Cerebellum (tissue), 4 donors: ENCODE measurements at places on chromosomes 7 and 10.
A peak's percentile ranks its signal among the peaks of the same experiment; 100 is the strongest.

DNA sequence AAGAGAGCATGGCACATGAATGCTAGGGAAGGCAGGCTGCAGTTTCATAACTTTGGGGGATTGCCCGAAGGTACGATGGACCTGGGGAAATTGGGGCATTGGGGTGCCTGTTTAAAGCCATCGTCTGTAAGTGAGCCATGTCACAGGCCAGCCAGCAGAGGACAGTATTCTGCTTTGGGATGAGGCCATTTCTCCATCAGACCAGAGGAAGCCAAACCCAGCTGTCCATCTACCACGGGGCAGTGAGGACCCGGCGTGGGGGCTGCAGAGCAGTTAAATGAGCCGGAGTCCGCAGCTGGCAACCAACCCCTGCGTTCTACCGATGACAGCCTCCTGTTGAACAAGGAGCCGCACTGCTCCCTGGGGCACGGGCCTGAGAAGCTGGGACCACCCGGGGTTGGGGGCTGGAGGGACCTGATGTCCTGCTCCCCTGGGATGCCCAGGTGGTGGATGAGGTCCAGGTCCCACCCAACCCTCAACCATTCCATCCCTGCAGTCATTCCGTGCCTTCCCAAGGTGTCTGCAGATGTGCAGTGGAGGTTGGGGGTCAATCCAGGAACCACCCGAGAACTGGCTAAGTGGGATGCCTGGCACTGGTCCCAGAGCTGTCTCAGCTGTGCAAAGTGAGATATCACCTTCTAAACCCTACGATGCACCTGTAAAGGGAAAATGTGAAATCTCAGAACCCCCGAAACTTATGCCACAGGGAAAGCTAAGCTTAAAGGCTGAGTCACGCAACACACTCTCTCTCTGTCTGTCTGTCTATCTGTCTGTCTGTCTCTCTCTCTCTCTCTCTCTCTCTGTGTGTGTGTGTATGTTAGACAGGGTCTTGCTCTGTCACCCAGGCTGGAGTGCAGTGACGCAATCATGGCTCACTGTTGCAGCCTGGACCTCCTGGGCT is 12.1 kb upstream of the RHBDD2 start:
- peak; percentile 72 for DNase-seq

DNA sequence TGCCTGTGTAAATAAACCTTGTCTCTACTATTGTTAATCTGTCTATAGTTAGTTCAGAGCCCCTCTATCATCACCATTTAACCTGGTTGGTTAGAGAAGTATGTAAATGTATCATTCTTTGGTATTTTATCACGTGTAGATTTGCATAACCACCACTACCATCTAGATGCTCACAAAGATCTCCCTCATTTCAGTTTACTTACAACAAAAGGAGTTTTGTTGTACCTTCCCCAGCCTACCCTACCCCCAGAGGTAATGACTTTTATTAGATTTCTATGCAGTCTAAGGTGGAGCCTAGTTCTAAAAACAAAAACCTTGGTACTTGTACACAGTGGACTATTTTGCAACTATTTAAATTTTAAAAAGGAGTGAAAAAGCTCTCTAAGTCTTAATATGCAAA is 17.5 kb downstream of the ACADSB start:
- DNase-seq = no peak

GRCh38 chr10:73907841-73908517 is 3.0 kb upstream of the PLAU start:
- no peak for DNase-seq

DNA sequence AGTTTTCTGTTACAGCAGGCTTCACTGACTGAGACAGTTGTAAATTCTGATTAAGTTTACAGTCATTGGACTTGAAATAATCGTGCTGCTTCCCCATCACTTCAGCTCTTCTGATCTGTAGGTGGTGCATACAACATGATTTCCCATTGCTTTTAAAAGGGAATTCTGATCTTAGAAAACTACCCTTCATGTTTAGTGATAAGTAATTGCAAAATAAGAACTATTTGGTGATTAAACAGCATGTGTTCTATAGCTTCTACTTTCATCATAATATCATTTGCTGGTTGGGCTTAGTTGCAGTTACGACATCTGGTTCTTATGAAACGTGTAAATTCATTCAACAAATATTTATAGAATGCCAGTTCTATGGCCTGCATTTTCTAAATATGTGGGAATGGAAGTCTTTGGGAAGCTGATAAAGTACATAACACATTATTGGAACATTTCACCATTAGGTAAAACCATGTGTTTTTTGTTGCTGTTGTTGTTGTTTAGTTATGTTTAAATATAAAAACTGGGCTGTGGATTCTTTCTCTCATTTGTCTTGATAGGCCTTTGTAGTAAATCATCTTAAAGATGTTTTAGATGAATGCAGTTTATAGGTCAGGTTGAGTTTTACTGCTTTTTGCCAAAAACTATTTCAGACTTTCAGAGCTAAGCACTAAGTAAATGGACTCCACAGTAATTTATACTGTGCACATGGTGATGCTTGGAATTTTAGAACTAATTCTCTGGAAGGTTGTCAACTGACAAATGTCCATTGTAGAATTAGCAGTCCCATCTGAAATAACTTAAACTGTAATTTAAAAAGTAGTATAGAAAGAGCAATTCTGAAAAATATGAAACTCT is 13.1 kb downstream of the GNAI1 start:
- no peak for DNase-seq

GRCh38 chr7:28356619-28357018 is 55.7 kb upstream of the CREB5 start:
- no peak for DNase-seq

DNA sequence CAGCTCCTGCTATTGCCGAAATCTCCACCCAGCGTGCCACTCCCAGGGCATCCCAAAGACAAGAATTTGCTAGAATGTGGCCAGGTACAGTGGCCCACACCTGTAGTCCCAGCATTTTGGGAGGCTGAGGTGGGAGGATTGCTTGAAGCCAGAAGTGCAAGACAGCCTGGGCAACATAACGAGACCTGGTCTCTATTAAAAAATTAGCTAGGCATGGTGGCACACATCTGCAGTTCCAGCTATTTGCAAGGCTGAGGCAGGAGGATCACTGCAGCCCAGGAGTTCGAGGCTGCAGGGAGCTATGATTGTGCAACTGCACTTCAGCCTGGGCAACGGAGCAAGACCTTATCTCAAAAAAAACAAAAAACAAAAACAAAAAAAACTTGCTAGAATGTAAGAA is 73.3 kb upstream of the LYZL2 start:
- DNase-seq = no peak

DNA sequence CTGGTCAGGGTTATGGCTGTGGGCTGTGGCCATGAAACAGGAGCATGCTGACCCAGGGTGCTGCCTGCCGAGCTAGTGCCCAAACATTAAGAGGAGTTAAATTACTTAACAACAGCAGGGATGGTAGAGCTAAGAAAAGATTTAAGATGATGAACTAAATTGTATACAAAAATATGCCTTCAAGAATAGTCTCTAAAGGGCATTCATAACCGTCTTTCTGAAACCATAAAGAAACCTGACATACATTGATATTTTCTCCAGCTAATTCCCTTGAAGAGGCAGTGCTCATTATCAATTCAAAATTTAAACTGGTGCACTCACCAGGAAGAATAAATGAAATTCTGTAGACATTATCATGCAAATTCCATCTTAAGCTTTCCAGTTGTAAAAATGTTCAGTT is 265.8 kb upstream of the TAC1 start:
- no peak for DNase-seq

GRCh38 chr7:134827889-134828288 is 48.5 kb downstream of the CALD1 start:
- no peak for DNase-seq

GRCh38 chr10:83333566-83333965 is 805.7 kb upstream of the GHITM start:
- no peak for DNase-seq

DNA sequence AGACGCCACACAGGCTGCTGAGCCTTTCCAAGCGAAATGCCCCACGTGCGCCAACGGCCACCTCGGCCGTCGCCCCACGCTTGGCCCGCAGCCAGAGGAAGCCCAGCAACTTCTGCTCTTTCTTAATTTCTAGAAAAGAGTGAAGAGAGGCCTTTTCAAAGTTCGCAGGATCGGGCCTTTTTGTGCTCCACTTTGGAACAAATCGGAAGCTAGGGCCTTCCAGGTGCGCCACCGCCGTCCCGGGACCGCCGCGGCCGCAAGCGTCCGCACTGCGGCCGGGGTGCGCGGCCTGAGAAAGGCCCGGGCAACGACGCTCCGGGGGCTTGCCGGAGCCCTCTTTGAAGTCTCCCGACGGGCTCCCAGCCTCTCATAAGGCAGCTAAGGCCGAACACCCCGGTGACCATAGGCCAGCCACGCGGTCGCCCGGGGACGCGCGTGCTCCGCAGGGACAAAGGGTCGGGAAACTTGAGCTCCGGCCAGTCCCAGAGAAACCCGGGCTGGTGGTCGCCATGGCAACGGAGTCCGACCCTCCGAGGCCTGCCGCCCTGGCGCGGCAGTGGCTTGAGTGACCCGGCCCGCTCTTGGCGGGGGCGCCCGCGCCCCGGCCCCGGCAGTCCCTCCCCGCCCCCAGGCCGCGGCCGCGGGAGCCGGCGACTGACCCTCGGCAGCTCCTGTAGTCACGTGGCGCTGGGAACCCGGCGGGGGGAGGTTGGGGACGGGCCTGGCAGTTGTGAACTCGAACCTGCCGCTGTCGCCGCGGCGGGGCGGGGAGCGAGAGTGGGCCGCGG is at the start of gene REPIN1:
Gene REPIN1 (plus strand): TSS at position 727 of the 788 bp plus-strand sequence. CDS start 890 bp downstream, outside the sequence.
- peak; percentile 86 for DNase-seq

DNA sequence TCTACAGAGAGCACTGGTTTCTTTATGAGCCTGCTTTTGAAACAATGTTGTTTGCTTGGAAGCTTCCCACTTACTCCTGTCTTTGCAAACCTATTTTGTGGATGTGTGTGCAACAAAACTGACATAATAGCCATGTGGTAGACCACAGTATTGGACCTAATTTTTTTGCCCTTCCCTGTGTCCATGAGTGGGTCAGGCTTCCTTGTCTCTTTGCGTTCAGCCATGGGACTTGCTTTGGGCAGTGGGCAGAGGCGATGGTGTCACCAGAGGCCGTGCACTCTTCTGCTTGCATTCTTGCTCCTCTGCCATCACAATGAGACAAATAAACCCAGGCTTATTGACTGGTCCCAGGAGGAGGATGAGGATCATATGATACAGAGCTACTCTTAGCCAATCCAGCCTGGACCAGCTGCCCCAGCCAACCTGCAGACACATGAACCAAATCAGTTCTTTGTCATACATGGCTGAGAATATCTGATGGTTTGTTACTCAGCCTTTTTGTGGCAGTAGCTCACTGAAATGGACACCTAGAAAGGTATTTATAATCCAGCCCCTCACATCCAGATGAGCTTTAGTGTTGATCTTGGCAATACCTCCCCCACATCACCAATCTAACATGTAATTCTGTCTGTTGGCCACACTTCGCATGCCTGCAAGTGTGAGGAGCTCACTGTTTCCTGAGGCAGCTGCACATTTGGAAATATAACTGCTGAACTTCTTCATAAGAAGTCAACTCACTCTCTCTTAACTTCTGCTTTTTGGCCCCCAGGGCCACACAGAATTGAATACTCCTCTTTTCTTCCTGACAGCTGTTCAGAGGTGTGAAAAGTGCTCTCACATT is 427.8 kb upstream of the ZMIZ1 start:
- no peak for DNase-seq

- no peak for DNase-seq
Observed at GRCh38 chr10:4512196-4512595, 313.8 kb upstream of the AKR1E2 start.

DNA sequence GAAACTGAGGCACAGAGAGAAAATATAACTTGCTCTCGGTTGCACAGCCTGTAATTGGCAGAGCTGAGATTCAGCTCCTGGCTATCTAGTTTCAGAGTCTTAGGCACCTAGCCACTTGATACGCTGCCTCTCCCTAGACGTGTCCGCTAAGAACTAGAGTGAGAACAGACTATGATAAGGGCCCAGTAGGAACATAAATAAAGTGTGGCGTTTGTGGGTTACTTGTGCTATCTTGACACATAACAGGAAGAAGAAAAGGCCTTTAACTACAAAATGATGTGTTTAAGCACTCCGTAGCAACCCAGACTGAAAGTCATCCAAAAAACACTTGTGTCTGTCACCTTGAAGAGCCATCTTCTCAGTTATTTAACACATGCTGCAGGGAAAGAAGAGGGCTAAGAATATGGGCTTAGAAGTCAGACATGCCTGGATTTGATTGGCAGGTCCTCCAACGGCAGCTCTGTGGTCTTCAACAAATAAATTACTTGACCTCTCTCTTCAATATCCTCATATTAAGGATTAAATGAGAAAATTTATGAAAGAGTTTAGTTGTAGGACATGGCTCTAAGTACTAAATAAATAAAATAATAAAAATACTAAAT is 96.2 kb downstream of the SGMS1 start:
- DNase-seq = no peak

DNA sequence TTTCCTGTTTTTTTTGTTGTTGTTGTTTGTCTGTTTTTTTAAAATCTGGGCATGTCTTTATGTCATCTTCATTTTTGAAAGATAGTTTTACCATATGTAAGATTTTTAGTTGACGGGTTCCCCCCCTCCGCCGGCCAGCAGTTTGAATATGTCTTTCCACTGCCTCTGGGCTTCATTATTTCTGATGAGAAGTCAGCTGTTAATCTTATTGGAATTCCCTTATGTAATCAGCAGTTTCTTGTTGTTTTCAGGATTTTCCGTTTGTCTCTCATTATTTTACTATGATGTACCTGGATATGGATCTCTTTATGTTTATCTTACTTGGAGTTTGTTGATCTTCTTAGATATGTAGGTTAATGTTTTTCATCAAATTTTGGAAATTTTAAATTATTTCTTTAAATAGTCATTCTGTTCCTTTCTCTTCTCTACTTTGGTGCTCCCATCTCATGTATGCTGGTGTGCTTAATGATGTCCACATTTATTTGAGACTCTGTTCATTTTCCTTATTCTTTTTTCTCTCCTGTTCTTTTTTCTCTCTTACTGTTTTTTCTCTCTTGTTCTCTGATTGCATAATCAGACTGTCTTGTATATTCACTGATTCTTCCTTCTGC is 9.7 kb downstream of the EXOC6 start:
- no peak for DNase-seq

GRCh38 chr10:125082881-125083575 is 77.3 kb downstream of the CTBP2 start:
- DNase-seq = no peak

- DNase-seq = no peak
Observed at GRCh38 chr7:139127648-139128047, 18.1 kb upstream of the ZC3HAV1 start.

GRCh38 chr10:77859865-77860282 is 66.7 kb downstream of the DLG5 start:
- DNase-seq = no peak

- DNase-seq = no peak
Observed at GRCh38 chr10:133140417-133141143, 19.4 kb upstream of the KNDC1 start.
